ENCODE measurements at places on chromosomes 1 and 21. TPM values are rescaled to one million over a fixed set of nuclear protein-coding genes. Genes with fewer than 3 reads are reported as not detected.

OR2C3 gene
- not detected for polyA plus RNA-seq

ELAPOR1 gene
- polyA plus RNA-seq: 35.1 TPM

AKNAD1 gene
- 0.28 TPM for polyA plus RNA-seq

- peak; percentile 51 for DNase-seq
Observed at GRCh38 chr1:110187139-110187890, 22.8 kb upstream of the KCNC4 start.

DNA sequence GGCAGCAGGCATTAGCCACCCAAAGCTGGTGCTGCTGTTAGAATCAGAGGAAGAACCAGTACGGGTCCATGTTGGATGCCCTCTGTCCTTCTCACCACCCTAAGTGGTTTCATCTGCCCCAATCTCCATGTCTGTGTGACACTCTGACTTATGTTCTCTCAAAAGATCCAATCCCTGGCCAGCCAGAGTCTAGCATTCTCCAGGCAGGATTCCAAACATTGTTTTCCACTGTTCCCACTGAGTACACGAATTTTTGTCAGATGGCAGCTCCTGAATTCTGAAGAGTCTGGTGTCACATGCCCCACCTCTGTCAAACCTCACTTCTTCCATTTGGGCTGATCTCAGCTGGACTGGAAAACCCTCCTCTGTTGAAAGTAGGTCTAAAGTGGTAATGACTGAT lies 166.0 kb downstream of the DISC1 start:
- DNase-seq: no peak

DNA sequence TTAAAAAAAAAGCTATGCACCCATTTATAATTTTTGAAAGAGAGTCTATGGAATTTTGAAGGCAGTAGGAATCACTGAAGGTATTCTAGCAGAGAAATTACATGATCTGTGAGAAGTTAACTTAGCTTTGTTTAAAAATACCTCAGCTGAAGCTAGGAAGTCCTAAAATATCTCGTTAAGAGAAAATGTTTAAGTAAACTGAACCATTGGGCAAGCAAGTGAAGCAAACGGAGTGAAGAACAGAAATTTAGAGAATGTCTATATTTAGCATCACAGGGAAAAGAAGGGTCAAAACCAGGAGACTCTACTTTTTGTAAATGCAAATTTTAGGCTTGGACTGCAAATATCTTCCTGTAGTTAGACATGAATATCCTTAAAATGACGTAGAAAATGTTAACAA lies 230.8 kb downstream of the HMCN1 start:
- DNase-seq: no peak

DNA sequence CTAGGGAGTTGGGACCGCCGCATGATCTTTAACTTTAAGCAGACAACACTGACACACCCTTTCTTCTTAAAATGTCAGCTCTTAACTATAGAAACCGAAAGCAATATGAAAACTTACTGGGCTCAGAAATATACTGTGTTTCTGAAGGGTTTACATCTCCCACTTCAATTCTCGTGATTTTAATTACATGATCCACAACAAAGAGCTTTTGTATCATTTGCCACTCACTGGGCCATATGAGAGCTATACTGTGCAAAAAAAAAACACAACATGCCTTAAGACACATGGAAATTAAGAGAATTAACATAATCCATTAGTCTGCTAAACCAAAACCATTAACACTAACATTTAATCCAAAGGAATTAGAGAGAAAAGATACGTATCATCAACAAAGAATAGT lies 35.0 kb upstream of the RAP1GAP start:
- DNase-seq: no peak

- DNase-seq: no peak
Observed at GRCh38 chr21:28554660-28555475, 437.8 kb downstream of the LTN1 start.

All from stomach (tissue), 19 donors.